ENCODE measurements at places on chromosomes 11 and 22.

GRCh38 chr11:75873417-75874221 is 58.6 kb downstream of the UVRAG start:
- ATAC-seq = peak; percentile 92

GRCh38 chr11:32821517-32821916 is 8.2 kb upstream of the PRRG4 start:
- no peak for ATAC-seq

GRCh38 chr22:17475318-17476230 is 87.7 kb upstream of the SLC25A18 start:
- no peak for ATAC-seq

GRCh38 chr11:93084727-93085505 is 112.9 kb downstream of the SLC36A4 start:
- ATAC-seq = no peak

DNA sequence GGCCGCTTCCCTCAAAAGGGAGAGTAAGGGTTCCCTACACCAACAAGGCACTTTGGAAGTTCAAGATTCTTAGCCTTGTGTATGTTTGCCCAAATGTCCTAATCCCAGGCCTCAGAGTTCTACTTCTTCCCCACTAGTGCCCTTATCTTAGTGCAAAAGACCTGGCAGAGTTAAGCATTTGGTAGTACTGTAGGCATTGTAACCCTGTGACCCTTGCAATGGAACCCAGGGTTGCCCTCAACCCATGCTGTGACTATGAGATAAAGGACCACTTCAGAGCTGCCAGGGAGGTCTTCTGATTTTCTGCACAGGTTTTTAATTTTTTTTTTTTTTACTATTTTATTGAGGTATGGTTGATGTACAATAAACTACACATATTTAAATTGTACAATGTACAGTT is 65.1 kb downstream of the C11orf65 start:
- ATAC-seq = no peak

GRCh38 chr11:1820463-1821325 is 14.1 kb upstream of the SYT8 start:
- no peak for ATAC-seq

DNA sequence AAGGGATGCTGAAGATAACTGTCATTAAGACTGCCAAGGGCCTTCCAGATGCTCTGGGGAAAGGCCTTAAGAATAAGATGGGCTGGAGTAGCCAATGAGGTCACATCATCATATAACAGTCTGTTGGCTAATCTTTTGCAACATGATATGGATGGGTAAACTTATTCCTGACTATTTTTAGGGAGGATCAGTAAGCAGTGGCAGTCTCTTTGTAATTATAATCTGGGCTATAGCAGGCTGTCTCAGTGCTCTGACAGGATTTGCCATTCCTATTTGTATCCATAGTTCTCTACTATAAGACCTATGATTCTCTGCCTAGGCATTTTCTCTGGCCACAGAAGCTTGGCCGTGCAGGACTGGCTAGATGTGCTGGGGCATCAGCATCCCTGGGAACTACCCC is 16.1 kb upstream of the CALCB start:
- ATAC-seq = no peak

- no peak for ATAC-seq
These were observed 32.3 kb downstream of the PDHX start for GRCh38 chr11:34948696-34949095.

DNA sequence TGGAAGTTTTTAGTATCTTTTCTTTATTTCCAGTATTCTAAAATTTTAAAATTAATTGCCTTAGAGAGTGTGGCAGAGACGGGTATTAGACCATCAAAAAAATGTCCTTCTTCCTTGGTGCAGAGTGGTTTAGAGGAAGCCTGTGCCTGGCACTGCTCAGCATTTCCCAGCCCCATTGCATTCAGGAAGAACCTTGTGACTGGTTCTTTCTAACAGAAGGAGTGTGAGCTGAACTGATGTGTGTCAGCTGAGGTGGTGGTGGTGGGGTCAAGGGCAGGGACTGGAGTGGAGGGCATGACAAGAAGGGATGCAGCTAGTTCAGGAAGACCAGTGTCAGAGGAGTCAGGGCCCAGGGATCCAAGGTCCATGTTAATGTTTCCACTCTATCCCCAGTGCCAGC is 58.7 kb upstream of the FDX1 start:
- no peak for ATAC-seq

DNA sequence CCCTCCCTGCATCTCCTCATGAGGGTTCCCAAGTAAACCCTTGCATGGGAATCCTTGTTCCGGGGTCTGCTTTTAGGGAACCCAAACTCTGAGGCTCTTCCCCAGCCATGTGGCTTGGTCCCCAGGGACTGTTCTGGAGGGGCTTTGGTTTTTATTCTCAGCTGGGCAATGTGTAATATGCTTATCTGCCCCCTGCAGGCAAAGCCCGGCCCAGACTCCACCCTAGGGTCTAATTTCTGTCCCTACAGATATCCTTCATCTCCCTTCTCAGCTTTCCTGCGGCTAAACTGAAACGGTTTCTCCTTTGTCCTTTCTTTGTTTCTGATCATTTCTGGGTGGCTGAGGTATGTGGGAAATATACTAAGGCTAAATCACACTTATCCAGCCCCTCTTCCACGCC is 37.1 kb downstream of the TST start:
- no peak for ATAC-seq

DNA sequence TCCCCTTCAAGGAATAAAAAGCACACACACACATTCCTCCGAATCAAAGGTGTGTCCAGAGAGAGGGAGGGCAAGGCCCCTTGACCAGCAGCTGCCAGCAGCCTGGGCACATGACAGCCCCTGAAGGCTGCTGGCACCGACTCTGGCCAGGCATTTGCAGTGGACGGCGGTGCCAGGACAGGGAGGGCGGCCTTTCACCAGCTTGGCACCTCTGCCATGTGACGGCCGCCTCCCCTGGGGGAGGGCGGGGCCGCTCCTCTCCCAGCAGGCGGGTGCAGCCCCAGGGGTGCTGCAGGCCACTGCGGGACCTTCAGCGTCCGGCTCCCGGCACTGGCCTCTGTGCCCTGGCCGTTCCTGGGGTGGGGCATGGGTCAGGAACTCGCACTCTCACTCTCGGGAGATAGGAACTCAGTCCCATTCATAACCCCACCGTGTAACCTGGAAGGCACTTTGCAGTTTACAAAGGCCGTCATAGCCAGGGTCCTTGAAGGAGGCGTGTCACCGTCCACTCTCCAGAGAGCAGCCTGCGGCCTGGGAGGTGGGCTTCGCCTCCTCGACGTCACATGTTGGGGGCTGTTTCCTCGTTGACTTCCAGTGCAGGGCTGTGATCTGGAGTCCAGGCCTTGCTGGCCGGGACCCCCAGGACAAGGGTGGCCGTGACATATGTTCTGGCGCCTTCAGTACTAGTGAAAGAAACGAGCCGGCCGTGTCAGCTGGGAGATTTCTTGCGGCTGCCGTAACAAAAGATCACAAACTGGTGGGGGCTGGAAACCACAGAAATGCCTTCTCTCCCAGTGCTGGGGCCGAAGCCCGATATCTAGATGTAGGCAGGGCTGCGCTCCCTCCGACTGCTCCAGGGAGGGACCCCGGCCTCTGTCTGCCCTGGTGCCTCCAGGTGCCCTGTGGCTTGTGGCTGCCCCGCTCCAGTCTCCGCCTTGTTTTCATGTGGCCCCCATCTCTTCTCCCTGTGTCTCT is 39.9 kb upstream of the SMIM38 start:
- no peak for ATAC-seq

GRCh38 chr11:134469627-134470026 is 57.6 kb upstream of the B3GAT1 start:
- ATAC-seq = no peak

DNA sequence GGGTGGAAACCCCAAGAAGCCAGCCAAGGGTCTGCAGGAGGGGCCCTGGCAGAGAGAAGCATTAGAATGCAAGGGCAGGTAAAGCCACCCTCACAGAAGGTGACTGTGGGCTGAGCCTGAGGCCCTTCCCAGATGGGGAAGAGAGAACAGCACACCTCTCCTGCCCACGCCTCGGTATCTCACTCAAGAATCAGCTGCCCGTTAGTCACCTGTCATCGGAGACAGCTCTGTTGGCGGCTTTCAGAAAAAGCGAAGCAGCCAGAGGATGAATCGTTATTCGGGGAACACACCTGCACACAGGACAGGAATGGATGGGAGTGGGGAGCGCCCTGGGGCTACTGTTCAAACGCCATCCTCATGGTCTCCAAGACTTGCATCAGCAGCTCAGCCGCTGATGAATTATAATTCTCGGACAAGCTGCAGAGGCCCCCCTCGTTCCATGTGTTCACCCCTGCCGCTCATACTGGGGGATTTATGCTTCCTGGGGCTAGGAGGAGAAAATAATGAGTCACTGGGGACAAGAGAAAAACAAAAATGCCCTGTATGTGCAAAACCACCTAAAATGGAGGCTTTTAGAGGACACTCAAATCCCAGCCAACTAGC is 21.6 kb upstream of the TMA7B start:
- no peak for ATAC-seq

- no peak for ATAC-seq
These were observed 63.0 kb upstream of the NUP160 start for GRCh38 chr11:47911149-47911548.

GRCh38 chr11:6604081-6604626 is 580 bp downstream of the ILK start:
- peak; percentile 72 for ATAC-seq

- no peak for ATAC-seq
These were observed 75.2 kb downstream of the WNT11 start for GRCh38 chr11:76131142-76131541.

DNA sequence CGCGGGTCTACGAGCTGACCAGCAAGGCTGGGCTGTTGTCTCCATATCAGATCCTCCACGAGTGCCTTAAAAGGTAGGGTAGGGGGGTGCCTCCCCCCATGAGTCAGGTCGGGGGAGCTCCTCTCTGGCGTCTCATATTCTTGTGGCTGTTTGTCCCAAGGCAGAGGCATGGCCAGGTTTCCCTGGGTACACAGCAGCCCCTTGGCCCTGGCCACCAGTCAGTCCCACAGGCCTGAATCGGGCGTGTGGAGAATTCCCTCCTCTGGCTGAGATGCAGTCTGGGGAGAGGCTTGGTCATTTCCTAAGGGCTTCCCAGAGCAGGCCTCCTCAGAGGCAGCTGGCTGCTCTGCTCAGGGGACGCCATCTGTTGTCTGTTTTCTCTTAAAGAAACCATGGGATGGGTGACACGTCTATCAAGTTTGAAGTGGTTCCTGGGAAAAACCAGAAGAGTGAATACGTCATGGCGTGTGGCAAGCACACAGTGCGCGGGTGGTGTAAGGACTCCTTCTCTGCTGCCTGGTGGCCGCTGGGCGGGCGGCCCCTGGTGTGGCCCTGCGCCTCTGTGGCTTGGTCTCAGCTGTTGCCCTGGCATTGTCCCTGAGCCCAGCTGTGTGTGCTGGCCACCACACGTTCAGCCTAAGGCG is 9.6 kb upstream of the RANBP1 start:
- no peak for ATAC-seq

DNA sequence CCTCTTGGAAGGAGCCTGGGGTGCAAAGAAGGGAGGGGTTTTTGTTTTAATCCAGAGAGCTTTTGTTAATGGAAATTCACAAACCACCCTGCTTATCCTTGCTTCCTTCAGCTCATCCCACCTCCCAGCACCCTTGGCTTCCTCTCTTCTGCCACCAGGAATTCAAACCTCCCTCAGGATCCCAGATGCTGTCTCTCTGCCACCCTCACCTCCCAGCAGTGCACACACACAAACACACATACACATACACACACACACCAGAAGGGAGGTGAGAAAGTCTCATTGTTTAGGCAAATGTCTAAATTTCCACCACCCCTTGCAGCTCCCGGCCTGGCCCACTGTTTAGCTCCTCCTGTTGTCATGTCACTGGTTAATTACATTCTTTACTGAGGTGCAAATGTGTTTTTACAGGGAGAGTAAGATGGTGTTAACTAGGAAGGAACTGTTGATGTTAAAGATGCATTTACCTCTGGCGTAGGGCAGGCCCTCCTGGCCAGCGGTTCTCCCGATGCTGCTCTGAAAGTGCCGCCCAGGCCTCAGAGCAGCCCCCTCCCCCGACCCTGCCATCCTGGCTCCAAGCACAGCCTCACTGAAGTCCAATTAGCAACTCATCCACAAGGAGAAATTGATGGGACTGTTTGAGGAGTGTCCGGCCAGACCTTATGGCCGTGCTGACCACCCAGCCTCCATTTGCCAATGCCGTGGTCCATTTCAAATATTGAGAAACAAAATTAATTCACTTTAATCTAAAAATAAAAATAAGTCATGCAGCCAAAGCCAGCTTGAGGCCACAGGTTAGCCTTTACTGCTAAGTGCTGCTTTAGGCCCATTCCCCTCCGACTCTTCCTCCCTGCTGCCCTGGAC is 165.4 kb downstream of the FEZ1 start:
- ATAC-seq = no peak

GRCh38 chr11:9660886-9661285 is 3.0 kb upstream of the SWAP70 start:
- ATAC-seq = no peak

GRCh38 chr22:21984793-21985192 is 2.2 kb upstream of the TOP3B start:
- no peak for ATAC-seq

DNA sequence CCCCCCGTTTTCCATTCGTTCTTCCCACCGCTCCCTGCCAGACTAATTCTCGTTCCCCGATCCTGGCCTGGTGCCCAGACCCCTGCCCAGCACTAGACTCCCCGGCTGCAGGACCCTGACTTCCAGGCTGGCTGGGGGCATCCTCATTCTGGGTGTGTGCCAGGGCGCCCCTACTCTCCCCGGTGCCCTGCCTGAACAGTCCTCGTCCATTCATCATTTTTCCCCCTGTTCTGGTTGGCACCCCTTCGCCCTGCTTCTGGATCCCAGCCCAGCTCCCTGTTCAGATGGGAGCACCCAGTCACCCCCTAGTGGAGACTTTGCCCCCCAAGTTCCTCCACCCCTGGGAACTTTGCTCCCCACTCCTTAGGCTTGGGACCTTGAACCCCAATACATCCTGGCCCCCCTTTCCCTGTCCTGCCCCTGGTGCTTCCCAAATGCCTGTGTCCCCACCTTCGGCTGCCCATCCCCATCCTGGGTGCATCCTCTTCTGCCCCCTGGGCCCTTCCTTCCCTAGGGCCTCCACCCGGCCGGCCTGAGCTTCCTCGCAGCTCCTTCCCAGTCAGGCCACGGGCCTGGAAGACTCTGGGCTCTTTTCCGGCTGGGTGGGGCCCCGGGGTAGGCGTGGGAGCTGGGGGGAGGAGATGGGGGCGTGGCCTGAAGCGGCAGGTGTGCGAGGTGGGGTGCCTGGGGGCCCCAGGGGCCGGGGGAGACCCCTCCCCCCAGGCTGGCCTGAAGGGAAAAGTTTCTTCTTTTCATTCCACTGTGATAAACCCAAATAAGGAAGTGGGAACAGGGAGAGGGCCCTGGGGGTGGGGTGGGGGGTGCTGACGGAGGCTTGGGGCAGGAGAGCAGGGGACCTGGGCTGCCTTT is 908 bp downstream of the PLCB3 start:
- no peak for ATAC-seq

DNA sequence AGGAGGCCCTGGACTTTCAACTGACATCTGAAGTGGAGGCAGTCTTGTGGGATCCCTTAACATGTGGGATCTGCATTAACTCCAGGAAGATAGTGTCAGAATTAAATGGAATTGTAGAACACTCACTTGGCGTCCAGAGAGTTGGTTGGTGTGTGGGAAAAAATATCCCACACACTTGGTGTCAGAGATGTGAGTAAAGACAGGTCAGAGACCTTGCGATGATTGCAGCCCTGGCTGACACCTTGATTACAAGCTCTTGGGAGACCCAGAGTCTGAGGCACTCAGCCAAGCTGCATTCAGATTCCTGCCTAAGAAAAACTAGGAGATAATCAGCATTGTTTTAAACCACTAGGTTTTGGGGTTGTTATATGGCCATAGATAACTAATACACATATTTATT is 7.2 kb upstream of the TPCN2 start:
- ATAC-seq = no peak
